ENCODE measurements at places on chromosomes 16 and 17.

- no peak for DNase-seq
These were observed 108.8 kb upstream of the HSBP1 start for GRCh38 chr16:83698964-83699363.

GRCh38 chr16:46961373-46962353 is 11.8 kb downstream of the DNAJA2 start:
- no peak for DNase-seq

DNA sequence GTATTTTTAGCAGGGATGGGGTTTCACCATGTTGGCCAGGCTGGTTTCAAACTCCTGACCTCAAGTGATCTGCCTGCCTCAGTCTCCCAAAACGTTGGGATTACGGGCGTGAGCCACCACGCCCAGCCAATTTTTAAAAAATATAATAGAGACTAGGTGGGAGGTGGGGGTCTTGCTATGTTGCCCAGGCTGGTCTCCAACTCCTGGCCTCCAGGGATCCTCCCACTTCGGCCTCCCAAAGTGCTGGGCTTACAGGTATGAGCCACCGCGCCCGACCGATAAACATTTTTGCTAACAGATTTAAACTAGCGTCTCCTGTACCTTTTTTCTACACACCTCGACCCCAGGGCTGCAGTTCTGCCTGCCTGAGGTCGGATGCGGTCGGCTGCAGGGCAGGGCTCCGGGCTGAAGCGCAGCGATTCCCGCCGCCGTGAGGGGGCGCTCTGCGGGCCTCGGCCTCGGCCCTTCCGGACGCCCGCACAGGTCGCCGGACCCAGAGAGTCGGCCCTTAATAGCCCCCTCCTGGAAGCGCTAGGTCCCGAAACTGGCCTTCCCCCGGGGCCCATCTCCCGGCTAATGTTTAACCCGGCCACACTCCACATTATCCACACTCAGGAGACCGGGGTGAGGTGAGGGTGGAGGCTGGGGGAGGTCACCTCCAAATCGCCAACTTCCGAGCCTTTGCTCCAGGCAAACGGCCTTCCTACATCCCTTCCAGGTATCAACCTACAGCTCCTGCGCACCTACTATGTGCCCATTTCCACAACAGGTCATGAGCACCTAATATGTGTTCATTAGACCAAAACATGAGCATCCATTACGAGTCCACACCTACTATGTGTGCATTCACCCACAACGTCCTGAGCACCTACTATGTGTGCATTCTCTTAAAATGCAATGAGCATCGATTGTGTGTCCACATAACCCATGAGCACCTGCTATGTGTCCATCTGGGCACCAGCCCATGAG is 2.0 kb upstream of the GLIS2 start:
- peak; percentile 51 for DNase-seq

GRCh38 chr16:12553191-12553590 is 250.5 kb downstream of the CPPED1 start:
- no peak for DNase-seq

GRCh38 chr17:12492450-12492849 is 173.2 kb upstream of the MYOCD start:
- DNase-seq, result no peak

DNA sequence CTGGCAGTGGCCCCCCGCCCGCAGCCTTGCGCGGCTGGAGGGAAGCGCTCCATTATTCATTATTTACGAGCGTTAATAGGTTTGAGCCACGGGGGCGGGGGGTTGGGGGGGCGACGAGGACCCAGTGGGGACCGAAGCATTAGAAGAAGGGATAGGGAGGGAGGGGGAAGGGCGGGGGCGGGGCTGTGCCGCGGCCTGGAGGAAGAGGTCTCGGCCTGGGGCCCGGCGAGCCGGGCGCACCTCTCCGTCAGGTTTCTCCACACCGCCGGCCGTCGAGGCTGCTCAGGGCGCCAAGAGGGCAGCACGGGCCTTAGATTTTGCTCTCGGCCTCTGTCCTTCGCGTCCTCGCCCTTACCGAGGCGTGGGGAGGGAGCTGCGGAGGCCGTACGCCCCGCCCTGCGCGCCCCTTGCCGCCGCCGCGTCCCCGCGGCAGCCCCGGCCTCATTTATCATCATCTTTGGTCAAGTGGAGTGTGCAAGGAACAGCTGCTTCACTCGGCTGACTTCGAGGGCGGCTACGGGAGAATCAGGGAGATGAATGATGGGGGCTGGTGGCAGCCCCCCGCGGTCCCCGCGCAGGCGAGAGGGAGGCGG is 54.2 kb downstream of the SREBF1 start:
- DNase-seq, result no peak

DNA sequence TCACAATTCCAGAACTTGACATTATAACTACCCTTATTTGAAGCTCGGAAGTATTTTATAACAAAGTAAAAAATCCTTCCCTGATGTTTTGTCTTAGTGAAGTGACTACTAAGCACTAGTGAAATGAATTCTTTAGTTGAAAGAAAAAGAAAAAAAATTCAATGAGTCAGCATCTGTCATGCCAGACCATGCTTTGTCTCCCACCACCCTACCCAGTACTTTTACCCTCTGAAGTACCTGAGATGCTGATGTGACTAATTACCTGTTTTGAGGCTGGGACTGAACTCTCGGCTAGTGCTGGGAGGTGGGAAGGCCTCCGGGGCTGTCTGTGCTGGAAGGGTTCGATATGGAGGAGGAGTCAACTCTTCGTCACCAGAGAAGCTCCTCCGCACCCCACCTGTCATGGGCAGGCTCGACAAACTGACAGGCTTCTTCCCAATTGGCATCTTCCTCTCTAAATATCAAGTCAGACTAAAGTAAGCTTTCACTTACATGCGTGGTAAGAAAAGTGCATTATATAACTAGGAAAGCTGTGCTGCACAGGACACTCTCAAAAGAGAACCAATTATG is 19.6 kb downstream of the NME2 start:
- no peak for DNase-seq

DNA sequence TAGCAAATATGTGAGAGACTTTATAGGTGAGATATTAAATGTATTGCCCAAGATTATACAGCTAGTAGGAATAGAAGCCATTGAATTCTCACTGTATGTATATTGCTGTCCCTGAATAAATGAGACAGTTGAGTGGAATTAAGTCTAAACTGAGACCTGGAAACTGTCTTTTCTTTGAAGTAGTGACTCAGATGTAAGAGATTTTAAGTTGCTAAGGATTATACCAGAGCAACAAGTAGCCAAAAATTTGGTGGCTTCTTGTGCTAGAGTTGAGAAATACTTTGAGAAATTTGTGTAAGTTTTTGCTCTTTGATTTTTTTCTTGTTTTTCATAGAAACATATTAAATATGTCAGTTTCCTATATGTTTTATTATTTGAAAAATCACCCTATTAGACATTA is 58.7 kb downstream of the TANC2 start:
- DNase-seq, result no peak

DNA sequence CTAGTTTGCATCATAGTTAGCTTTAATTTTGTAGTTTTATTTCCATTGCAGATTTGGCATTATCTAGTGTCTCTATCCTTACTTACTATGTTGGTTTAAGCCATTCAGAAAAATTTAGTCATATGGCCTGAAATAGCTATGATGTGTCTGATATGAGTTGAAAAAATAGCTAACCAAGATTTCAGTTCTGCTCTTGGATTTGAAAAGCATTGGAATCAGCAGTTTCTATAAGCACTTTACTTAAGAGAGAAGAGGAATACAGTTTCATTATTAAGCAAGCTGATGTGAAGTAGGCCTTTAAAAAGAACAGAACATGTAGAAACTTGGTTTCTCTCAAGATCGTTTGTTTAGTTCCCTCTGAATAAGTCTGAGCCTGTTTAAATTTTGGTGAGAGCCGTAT is 25.9 kb downstream of the LPCAT2 start:
- no peak for DNase-seq

GRCh38 chr17:31398381-31399311 is 7.2 kb downstream of the RAB11FIP4 start:
- no peak for DNase-seq

DNA sequence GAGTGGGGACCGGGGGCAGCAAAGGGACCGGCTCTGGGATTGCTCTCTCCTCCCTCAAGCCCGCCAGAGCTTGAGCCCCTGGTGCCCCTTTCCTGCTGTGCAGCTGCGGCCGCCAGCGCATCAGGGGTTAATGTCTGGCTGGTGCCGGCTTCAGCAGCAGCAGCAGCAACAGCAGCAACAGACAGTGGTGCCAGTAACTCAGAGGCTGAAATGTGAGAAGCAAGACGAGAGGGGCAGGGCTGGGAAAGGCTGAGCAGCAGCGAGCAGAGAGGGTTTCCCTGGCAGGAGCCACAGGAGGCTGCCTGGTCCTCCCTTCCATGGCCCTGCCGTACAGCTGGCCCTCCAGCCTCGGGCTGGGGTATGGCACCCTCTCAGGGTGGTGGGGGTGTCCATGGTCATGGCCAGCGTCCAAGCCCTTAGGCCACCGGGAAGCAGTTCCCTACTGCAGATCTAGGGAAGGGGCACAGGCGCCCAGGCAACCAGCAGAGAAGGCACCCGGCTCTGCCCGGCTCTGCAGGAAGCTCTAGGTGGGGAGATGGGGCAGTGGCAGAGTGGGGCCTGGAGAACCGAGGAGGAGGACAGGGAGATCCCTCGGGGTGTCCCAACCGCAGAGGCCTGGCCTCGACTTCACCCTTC is 21.1 kb upstream of the TFAP4 start:
- no peak for DNase-seq
